BJ (cell line): ENCODE measurements at places on chromosomes 6 and 20. TPM values are rescaled to one million over a fixed set of nuclear protein-coding genes. Genes with fewer than 3 reads are reported as not detected.
A peak's percentile ranks its signal among the peaks of the same experiment; 100 is the strongest.

Gene POU3F2
- polyA plus RNA-seq = not detected in 2 replicates

DNA sequence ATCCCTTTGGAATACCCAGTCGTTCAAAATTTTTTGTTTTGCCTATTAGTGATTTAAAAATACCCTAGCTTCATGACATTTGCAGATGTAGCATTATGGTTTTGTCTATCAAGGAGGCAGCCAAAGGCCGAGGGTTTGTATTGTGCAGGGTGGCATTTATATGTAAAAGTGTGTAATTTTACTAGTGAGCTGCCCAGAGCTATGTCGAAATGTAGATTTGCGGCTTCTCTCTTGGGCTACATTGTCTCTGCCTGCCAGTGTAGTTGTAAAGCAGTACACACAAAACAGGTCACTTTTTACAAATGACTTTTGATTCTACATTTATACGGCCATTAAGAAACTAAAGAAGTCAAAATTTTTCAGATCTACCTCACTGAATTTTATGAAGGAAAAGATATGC is 87.7 kb downstream of the TSHZ2 start:
- DNase-seq = no peak

Gene RIPOR3
- polyA plus RNA-seq = 0.44 and 1.2 TPM in 2 replicates

GRCh38 chr6:106398621-106399020 is 38.1 kb downstream of the CRYBG1 start:
- DNase-seq = no peak

DNA sequence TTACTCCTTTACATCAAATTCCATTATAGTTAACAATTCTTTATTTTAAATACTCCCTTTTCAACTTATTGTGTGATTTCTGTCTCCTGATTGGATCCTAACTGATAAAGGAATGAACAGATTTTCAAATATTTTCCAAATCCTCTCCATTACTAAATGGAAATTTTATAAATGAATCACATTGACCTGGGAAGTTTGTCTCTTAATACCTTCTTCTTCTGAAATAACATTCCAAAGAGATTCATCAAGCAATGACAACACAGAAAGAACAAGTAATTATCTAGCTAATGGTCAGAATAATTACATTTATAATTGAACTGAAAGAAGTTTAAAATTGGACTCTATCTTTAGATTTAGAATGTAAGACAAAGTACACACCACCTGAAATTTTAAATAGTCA is 515.4 kb upstream of the PTCHD4 start:
- DNase-seq = no peak

DNA sequence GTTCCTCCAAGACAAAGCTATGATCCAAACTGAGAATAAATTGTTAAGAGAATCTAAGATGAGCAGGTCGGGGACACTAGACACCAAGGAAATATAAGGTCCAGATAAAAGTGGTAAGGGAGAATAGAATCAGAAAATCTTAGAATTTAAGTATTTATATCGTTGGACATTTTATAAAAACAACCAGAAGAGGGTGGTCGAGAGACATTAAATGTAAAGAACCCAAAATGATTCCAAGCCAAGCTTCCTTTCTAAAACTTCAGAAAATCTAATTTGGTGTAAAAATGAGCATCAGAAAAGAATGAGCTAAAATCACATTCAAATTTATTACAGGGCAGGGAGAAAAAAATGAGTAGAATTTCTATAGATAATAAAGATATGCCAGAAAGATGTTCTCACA is 97.8 kb upstream of the OGFRL1 start:
- DNase-seq = no peak

Gene SMOC2
- polyA plus RNA-seq = not detected in 2 replicates

- DNase-seq = no peak
These were observed 40.0 kb upstream of the OPN5 start for GRCh38 chr6:47741807-47742206.

Gene FITM2
- 3.8 and 6.7 TPM in 2 replicates for polyA plus RNA-seq

DNA sequence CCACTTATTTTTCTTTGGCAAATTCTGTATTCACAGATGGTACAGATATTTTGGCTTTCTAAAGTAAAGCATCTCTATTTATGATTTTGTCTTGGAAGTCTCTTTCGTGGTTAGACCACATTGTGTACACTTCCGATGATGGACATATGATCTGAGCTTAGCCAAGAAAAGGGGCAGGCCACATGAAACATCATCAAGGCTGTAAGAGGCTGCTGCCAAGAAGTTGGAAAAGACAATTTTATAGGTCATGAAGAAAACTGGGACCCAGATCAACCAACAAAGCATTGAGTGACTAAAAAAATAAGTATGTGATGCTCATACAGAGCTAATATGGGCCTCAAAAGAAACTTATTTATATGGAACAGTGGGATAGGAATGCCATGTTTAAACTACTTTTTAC is 266.4 kb downstream of the HAO1 start:
- DNase-seq = peak; percentile 42

Gene NRN1
- 1.0 and 1.1 TPM in 2 replicates for polyA plus RNA-seq

DNA sequence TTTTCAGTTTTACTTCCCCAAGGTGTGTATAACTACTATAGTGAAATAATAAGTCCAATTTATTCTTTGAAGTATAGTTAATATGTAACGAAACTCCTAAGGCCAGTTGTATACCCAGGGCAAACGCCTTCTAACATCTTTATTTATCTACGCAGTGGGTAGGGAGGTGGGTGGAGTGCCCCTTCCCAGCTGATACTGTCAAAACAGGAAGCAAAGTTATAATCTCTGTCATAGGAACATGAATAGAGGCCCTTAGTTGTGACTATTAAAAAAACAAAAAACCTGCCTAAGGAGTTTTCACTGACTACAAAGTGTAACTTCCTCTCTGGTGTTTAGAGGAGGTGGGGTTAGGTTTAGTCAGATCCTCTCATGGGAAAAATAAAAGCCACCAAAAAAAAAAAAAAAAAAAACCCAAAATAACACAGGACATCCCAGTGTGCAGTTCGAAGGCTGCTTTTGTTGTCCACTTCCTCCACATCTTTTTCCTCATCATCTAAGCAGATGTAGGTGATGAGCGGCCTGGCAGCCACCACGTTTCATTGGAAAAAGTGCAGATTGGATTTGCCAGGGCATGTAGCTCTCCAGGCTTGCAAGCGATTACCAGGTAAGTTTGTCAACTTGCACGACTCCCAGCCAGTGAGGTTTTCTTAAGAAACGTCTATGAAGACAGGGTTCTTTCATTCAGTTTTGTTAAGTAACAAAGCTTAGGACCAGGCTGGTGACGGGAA is 58.7 kb downstream of the UTRN start:
- no peak for DNase-seq

DNA sequence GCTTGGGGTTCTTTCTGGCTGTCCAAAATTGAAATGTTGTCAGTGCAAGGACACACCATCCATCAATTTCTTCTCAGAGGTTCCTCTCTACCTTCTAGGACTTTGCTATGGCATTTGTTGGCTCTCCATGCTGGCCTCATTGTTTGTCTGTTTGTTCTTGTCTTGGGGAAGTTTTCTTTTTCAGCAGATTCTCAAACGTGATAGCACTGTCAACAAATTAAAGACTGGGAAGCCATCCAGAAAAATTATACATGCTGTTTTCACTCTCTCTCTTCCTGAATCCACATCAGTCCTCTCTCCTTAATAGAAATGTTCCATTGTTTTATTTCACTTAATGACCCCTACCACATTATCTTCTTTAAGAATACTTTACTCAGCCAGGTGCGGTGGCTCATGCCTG is 130.4 kb downstream of the PCSK2 start:
- DNase-seq = no peak

DNA sequence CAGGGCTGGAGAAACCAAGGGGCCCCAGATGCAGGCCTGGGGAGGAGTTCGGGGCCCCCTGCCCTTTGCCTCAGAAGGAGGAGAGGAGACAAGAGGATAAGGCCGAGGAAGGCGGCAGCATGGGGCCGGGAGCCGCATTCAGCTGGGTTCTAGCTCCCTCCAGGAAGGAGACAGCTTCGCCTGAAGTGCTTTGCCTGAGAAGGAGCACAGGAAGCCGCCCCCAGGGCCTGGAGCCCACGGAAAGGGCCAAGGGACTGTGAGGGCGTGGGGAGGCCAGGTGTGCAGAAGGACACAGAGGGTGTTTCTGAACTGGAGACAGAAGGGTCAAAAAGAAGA is 121.4 kb downstream of the AGPAT4 start:
- DNase-seq = no peak

DNA sequence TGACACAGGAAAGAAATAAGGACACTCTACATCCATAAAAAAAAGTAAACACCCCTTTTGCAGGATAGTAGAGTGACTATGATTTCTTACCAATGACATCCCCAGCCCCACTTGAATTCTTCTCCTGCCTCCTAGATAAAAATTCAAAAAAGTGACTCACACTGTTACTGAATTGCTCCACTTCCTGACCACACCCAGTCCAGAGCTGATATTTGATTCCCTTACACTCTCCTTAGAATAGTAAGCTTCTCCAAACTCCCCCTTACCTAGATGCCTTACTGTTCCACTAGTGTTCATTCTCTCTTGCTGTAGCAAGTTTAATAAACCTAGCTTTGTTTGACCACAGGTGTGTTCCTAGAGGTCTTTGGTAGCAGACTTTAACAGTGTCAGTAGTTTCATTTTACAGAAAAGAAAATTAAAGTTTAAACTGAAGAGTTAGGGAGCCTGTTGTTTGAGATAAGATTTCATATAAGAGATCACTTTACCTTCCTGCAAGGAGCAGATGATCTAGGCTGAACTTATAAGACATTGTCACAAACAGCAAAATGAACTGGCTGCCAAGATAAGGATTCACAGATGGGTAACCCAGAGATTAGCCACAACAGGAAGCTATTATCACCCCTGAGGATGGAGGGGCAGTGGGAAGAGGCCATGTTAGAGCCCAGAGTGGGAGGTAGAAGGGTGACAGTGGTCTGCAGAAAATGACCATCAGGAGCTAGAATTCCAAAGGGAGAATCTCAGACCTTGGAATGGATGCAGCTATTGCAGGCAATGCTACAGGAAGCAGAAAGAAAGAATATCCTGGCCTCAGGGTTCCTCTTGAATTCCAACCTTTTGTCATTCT is 28.4 kb upstream of the BTN3A2 start:
- no peak for DNase-seq

- DNase-seq = no peak
These were observed 1175.3 kb upstream of the GJE1 start for GRCh38 chr6:140957386-140957785.

- DNase-seq = no peak
These were observed 109.1 kb downstream of the MAN1A1 start for GRCh38 chr6:119240257-119241110.

- DNase-seq = no peak
These were observed 52.6 kb upstream of the MAFB start for GRCh38 chr20:40741507-40742106.

Gene MUCL3
- polyA plus RNA-seq = not detected in 2 replicates

- no peak for DNase-seq
These were observed 47.1 kb upstream of the TBC1D7 start for GRCh38 chr6:13375360-13375878.

Gene COL21A1
- polyA plus RNA-seq = 0.07 and 0.25 TPM in 2 replicates

DNA sequence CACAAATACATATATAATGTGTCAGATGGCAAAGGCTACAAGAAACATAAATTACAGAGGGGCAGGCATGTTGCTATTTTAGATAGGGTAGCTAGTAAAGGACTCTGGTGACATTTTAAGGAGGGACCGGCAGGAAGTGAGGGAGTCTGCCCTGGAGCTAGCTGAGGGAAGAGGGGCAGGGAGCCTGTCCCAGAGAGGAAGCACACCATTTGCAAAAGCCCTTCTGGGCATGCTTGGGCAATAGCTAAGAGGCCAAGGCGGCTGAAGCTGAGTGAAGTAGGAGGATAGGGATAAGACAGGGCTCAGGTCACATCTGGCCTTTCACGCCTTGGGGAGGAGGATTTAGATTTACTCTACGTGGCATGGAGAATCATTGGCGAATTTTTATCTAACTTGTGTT is 96.2 kb downstream of the RTN4IP1 start:
- no peak for DNase-seq

DNA sequence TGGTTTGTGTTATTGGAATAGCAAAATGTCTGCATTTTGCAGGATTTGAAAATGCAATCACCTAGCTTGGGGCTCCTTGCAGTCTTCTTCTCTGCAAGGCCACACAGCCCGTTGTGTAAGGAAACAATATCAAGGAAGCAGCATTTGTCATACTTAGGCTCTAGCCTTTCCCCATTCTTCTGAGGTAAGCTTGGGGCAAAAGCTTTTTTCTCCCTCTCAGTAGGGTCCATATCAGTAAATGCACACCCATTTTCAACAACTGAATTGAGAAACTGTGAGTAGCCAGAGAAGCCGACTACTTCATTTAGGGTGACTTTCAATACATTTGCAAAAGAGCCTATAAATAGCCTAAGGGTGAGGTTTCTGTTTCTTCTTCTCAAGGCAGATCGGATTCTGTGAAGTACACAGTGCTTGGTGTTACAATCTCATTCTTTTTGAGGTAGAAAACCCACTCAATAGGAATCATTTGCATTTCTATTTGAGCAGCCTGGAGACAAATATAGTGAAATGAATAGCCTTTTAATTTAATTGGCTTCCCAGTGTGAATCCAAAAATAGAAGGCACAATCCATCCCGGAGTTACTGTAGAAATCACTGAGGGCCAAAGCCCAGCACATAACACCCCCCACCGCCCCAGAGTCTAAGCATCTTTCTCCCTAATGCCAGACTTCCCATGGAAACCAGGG is 61.8 kb downstream of the BTBD3 start:
- no peak for DNase-seq

- DNase-seq = no peak
These were observed 59.3 kb upstream of the AKAP12 start for GRCh38 chr6:151180330-151181048.

DNA sequence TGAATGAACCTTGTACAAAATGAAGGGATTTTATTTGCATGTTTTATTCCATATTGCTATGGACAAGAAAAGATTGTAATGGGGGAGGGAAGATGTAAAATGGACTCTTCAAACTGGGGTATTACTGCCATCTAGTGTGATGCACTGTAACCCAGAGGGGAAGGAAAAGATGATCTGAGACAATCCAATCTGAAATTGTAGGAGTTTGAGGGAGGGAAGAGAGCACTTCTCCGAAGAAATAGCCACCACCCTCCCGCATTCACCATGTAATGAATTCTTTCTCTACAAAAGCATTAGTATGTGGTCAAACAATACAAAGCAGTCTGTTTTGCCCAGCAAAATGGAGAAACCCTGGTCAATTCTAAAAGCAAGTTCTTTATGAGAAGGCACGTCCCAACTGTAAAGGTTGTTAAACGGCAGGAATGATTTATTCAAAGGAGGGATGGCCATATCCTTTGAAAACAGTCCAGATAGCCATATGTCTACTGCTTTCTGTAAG is 679.5 kb upstream of the NRSN1 start:
- DNase-seq = peak; percentile 8

- DNase-seq = no peak
These were observed 54.8 kb downstream of the DACT2 start for GRCh38 chr6:168264593-168265335.

GRCh38 chr6:43216200-43216599 is 13.1 kb downstream of the DNPH1 start:
- DNase-seq = no peak

- no peak for DNase-seq
These were observed 40.1 kb upstream of the DYNLRB1 start for GRCh38 chr20:34475979-34476736.

Gene RAET1L
- not detected in 2 replicates for polyA plus RNA-seq

Gene PRSS16
- polyA plus RNA-seq = 0.21 and 0.23 TPM in 2 replicates

GRCh38 chr6:66184091-66184490 is 477.1 kb upstream of the EYS start:
- peak; percentile 5 for DNase-seq
